Left colon (tissue), 2 donors: ENCODE measurements at places on chromosomes 11 and 22.
A peak's percentile ranks its signal among the peaks of the same experiment; 100 is the strongest.

- DNase-seq: peak; percentile 17
Observed at GRCh38 chr11:61828629-61829407, 718 bp downstream of the FADS2 start.

- DNase-seq: peak; percentile 5
Observed at GRCh38 chr22:26095256-26095956, 73.9 kb upstream of the SEZ6L start.

GRCh38 chr11:34208266-34209135, 103.1 kb downstream of the NAT10 start:
- DNase-seq: no peak

GRCh38 chr11:3162410-3163240, 2.5 kb downstream of the OSBPL5 start:
- DNase-seq: peak; percentile 23

- DNase-seq: no peak
Observed at GRCh38 chr11:128711136-128711535, 17.3 kb downstream of the FLI1 start.

DNA sequence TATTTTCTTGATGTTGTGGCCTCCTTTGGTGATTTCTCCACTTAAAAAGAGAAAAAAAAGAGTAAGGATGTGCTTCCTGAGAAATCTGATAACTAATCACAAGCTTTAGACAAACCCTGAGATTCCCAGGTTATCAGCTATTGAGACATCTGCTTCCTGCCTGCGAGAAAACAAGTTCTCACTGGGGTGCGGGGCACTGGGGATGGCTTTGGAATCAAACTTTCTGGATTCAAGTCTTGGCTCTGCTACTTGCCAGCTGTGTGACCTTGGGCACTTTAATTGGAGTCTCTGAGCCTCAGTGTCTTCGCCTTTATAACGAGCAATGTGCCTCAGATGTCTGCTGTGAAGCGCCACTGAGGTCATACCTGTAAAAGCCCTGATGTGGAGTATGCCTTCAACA, 152.5 kb upstream of the NAV2 start:
- DNase-seq: no peak

GRCh38 chr11:86506235-86506634, 131.5 kb downstream of the CCDC81 start:
- no peak for DNase-seq

DNA sequence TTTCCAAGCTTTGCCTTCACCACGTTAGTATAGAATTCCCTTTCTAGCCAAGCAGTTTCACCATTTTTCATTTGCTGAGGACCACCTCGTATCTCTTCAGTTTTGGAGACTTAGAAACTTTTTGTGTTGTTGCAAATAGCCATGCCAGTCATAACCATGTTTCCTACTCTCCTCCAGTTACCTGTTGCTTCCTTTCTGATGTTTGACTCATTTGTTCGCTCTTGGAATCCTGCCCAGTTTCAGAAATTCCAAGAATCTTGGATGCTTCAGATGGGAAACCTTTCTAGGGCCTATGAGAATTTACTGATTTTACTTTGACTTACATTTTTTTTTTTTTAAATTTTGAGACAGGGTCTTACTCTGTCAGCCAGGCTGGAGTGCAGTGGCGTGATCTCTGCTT, 65.4 kb downstream of the PPP6R3 start:
- no peak for DNase-seq

- DNase-seq: no peak
Observed at GRCh38 chr11:107591378-107592230, 657 bp downstream of the ELMOD1 start.

GRCh38 chr11:112024178-112024772, 933 bp upstream of the DLAT start:
- DNase-seq: peak; percentile 12

GRCh38 chr11:2160736-2161259, at the start of gene INS:
INS (minus strand) TSS chr11:2161209; CDS start chr11:2160971, 238 bp downstream.
- no peak for DNase-seq

DNA sequence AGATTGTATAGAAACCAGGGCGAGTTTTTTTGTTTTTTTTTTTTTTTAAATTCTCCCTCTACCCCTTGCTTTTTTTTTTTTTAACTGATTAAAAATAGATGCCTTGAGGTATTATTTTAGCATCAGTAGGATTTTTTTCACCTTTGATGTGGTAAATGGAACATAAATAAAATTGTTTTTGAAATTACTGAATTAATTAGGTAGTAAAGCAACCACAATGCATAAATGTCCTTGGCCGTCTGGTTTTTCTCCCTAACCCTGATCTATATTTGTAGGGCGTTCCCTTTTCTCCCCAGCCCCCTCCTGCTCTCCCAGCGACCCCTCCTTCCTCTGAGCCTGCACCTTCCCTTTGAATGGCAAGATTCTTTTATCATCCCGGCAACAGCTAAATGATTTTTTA, 107.8 kb downstream of the ZBTB16 start:
- no peak for DNase-seq

- no peak for DNase-seq
Observed at GRCh38 chr11:112565551-112565950, 304.9 kb upstream of the PLET1 start.

GRCh38 chr11:118533769-118534729, 3.1 kb downstream of the TMEM25 start:
- DNase-seq: peak; percentile 32

- no peak for DNase-seq
Observed at GRCh38 chr11:100984668-100985067, 144.9 kb downstream of the PGR start.

DNA sequence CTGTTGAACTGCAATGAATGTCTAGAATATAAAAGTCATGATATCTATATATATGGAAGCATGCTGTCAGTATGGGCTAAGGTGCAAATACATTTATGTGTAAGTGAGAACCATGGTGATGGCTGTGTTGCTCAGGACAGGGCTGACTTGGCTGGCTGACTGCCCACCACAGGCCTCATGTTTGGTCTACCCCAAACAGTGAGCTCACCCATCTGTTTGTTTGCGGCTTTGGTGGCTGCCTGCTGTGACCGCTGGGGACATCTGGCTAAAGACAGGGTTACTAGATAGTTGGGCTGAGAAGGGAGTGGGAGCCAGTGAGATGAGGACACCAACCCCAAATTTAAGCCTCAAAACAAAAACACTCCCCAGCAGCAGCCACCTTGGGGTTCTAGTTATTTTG, 6.3 kb downstream of the CD44 start:
- DNase-seq: peak; percentile 48

- DNase-seq: no peak
Observed at GRCh38 chr11:106723071-106723470, 295.2 kb downstream of the GUCY1A2 start.

DNA sequence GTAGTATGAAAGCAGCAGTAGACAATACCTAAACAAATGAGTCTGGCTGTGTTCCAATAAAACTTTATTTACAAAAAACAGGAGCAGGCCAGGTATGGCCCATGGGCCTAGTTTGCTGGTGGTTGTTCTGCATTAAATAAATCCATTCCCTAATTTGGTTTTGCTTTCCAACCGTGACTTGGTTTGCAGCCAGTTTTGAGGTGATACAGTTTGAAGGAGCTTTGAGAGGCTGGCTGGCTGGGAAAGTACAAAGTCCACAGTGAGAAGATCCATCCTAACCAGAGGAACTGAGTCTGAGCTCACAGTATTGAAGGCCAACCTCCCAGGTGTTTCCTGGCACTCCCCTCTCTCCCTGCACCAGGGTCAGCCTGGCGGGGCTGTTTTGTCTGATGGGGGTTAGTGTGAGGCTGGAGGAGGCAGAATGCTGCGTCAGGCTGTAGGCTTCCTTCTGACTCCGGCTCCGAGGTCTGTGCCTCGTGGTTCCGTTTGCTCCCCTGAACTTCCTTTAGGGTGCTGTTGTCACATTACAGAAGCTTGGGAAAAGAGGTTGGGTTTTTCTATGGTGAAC, 129.5 kb downstream of the MICAL2 start:
- no peak for DNase-seq

GRCh38 chr11:69890476-69890875, 71.3 kb upstream of the FGF3 start:
- no peak for DNase-seq

DNA sequence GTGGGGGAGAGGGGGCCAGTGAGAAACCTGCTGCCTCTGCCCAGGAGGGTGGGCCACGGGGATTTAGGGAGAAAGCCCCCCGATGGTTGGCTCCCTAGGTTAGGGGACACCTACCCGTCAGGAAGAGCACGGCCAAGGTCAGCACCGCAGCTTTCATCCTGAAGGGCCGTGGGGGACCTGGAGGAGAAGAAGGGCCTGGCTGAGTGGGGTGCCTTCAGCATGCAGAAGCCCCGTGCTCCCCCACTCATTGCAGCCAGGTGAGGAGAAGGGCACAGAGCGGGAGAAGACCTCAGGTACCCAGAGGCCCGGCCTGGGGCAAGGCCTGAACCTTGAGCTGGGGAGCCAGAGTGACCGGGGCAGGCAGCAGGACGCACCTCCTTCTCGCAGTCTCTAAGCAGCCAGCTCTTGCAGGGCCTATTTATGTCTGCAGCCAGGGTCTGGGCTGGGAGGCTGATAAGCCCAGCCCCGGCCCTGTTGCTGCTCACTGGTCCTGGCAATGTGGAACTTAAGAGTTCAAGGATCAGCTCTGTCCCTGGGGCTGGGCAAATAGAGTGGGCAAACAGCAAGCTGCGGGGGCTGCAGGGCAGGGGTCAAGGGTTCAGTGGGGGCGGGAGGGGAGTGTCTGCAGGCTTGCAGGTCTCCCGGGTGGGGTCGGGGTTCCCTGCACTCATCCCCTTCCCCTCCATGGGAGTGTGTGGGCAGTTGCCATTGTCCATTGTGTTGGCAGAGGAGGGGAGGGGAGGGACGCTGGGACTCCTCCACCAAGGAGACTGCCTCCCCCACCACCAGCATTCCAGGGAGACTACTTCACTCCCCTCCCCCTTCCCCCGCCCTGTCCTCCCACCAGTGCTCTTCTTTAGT, at the start of gene APOA1:
Gene APOA1 (minus strand): TSS at position 392 of the 861 bp plus-strand sequence. CDS start 235 bp downstream, at position 157.
- no peak for DNase-seq

DNA sequence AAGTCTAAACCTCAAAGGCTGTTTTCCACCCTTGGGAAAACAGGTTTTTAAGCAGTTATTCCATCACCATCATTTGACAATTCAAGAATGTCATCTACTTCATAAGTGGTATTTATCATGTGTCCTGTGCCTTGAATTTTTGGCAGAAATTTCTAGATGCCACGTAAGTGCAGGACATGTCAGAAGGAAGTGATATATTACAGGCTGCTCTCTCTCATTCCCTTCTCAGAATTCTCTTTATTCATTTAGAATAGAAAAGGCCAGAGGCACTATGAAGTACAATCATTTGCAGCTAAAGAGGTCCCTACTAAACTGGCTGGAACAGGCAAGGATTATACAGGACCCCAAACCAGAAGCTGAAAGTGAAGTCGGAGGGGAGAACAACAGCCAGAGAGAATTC, 11.9 kb downstream of the RBFOX2 start:
- no peak for DNase-seq

- DNase-seq: no peak
Observed at GRCh38 chr22:49394116-49394785, 433.4 kb downstream of the BRD1 start.

DNA sequence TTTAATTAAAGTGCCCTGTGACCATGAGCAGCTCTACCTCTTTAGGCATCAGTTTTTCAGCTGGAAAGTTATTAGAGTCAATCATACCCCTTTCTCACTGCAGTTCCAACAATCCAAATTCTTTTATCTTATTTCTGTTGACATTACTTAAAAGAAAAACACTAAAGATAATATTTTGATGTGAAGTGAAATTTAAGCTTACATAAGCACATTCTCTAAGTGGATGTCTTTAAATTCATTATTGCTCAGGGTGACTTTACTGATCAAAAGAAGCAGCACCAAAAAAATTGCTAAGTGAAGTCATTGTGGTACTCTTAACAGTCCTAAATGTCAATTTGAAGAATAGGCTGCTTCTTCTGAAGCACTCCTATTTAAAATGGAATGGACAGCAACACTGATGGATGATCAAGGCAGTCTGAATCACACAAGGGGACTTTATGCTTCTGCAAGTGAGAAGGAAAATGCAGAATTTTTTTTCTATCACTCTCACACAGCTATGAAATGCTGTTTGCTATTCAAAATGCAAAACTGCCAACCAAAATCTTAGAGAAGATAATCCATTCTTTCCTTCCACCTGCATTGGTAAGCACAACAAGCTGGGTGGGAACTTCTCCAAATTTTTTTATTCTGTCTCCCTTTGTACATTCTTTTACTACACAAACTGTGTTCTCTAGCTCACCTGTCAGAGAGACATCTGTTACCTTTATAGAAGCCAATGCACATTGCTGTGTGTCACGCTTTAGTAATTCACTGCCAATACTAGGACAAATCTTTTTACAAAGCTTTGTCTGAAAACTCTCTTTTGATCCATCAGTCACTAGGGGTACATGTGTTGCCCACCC, 179.9 kb downstream of the GRIA4 start:
- DNase-seq: no peak

GRCh38 chr11:126628790-126629621, 273.5 kb downstream of the ST3GAL4 start:
- DNase-seq: no peak

GRCh38 chr11:100825626-100826025, 138.5 kb downstream of the ARHGAP42 start:
- no peak for DNase-seq

DNA sequence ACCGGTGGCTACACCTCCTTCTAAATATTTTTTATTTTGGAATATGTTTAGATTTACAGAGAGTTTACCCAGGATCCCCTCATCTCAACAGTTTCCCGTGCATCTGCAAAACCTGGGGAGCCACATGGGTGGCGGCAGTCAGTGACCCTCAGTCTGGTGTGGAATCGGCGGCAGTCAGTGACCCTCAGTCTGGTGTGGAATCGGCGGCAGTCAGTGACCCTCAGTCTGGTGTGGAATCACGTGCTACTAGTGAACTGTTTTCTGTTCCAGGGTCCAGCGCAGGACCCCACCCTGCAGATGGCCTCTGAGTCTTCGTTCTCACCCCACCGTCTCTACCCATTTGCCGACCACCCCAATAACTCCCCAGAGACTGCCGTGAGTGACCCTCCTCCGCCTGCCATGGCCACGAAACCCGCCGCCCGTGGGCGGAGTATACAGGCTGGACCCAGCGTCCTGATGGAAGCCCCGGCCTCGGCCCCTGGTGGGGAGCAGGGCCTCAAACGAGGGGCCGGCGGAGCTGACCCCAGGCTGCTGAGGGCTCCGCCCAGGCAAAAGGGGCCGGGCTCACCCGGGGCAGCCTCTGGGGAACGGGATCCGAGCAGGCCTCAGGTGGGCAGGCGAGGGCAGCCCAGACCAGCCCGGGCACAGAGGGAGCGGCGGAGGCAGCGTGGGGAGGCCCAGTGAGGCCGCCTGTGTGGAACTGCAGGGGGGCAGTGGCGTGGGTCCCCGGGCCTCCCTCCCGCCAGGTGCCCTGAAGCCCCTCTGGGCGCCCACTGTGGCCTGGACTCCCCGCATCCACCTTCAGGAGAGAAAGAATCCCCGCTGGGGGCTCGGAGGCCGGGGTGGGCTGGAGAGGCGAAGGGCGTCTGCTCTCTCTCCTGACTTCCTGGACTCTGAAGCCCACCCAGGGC, 2.5 kb downstream of the IL17REL start:
- DNase-seq: peak; percentile 24

DNA sequence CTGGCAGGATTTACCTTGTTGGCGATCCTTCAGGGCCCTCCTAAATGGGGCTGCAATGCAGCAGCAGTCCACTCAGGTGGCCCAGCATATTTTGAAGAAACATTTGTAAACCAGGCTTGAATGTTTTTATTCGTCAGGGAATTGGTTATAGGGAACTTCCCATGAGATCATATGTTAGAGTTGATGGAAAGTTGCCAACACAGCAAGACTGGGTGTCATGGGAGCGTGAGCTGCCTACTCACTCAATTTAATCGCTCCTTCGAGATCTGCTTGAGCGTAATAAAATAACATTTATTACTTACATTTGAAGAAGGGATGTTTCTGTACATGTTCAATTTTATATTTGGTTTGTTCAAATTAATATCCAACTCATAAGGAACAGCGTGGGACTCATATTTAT, 19.4 kb downstream of the OR2AT4 start:
- no peak for DNase-seq

- DNase-seq: no peak
Observed at GRCh38 chr11:77602381-77603088, 12.8 kb downstream of the AQP11 start.
